ENCODE measurements at places on chromosomes 11 and 22.

DNA sequence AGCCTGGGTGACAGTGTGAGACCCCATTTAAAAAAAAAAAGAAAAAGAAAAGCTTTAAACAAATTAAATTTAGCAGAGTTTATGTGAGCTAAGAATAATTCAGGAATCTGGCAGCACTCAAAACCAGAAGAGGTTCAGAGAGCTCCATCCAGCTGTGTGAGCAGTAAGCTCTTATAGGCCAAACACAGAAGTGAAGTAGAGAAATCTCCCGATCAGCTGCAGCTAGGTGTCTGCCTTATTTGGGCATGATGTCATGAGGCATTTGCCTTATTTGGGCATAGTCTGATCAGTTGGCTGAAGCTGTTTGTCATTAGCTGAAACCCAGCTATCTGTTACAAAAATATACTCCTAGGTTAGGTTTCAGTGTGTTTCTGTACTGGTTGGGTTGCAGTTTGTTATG is 8.2 kb downstream of the MS4A15 start:
- DNase-seq, result no peak

GRCh38 chr11:73275381-73275750 is 3.2 kb downstream of the P2RY6 start:
- no peak for DNase-seq

DNA sequence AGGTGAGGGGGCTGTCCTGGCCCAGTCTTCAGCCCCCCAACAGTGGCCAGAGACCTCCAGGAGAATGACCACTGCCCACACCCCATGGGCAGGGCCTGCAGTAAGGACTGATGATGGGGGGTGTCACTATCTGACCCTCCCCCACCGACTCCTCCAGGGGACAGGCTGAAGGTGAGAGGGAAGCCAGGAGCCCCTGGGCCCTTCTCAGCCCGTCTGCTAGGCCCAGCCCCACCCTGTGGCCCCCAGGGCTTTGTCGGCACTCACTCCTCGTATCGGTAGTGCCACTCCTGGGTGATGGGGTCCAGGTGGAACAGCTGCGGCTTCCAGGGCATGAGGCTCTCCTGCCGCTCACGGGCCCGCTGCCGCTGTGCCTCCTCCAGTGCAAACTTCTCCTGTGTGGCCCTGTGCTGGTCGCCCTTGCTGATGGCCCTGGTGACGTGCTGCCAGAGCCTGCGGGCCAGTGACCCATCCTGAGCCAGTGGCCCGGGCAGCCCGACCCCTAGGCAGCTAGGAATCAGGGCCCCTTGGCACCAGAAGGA is 35.4 kb upstream of the CARS1 start:
- DNase-seq, result peak; percentile 33

DNA sequence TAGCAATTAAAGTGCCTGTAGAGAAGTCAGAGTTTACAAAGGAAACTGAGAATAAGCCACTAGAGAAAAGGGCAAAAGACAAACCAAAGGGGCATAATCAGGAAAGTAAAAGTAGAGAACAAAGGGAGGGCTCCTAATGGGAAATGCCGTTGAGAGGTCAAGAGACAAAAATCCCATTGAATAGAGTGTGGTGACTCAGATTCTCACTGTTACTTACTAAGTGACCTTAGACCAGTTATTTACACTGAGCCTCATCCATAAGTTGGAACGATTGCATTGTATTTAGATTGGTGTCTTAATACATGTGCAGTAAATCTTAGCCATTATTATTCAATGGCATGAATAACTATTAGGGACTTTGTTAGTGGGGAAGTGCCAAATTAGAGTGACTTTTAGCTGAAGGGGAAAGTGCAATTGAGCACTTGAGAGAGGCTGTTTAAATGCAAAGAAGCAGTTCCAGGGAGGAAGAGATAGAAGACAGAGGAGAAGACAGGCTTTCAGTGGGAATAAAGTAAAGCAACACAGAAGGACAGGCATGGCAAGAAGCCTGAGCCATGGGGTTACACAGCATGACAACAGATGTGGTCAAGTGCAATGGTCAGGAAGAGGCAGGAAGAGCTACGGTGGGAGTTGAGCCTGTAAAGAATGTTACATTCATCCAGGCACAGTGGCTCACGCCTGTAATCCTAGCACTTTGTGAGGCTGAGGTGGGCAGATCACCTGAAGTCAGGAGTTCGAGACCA is 82.6 kb downstream of the UBASH3B start:
- no peak for DNase-seq

GRCh38 chr11:74487875-74488274 is 5.6 kb downstream of the LIPT2 start:
- no peak for DNase-seq

All from D341Med (cell line).